ENCODE measurements at places on chromosomes 16 and 17. TPM values are rescaled to one million over a fixed set of nuclear protein-coding genes. Genes with fewer than 3 reads are reported as not detected.

SPN gene
- not detected for total RNA-seq

DRC3 gene
- 1.3 TPM for total RNA-seq

LPCAT2 gene
- 42.9 TPM for total RNA-seq

OR1G1 gene
- not detected for total RNA-seq

NEUROD2 gene
- not detected for total RNA-seq

KRT12 gene
- not detected for total RNA-seq

TP53TG3C gene
- not detected for total RNA-seq

KRTAP16-1 gene
- total RNA-seq: not detected

CSNK2A2 gene
- total RNA-seq: 34.8 TPM

CX3CL1 gene
- 5.8 TPM for total RNA-seq

DCAF7 gene
- total RNA-seq: 19.0 TPM

C17orf113 gene
- total RNA-seq: 0.09 TPM

TMEM88 gene
- total RNA-seq: 12.0 TPM
